Inflammatory macrophage (primary cell): ENCODE measurements at places on chromosomes 1 and 21.

GRCh38 chr1:97942161-97943123 lies 21.6 kb upstream of the DPYD start:
- no peak for DNase-seq

- DNase-seq, result no peak
These were observed 162.0 kb upstream of the C21orf91 start for GRCh38 chr21:17981060-17981740.

- DNase-seq, result no peak
These were observed 1133.7 kb upstream of the NCAM2 start for GRCh38 chr21:19864476-19864875.

- DNase-seq, result no peak
These were observed 7.1 kb upstream of the MAP1LC3C start for GRCh38 chr1:242005866-242006535.

DNA sequence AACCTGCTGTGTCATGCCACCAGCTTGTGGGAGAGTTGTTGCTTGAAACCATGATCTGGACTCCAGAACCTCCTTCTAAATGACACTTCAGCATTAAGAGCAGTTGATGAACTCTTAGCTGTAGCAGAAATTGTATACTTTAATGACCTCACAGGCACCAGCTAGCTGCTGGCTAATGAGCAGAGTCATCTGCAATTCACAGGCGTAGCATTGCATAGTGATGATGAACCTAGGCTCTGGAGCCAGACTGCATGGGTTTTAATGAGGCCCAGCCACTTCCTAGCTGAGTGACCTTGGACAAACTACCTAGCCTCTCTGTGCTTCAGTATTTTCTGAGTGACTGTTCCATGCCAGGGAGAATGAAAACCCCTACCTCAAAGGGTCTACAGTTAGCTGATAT lies 407.1 kb downstream of the LMO4 start:
- DNase-seq, result no peak
